ENCODE measurements at places on chromosomes 7 and 10. TPM values are rescaled to one million over a fixed set of nuclear protein-coding genes. Genes with fewer than 3 reads are reported as not detected.

Gene ADAM12
- total RNA-seq = 1.1 TPM

Gene RBM20
- total RNA-seq = 1.0 TPM

DNA sequence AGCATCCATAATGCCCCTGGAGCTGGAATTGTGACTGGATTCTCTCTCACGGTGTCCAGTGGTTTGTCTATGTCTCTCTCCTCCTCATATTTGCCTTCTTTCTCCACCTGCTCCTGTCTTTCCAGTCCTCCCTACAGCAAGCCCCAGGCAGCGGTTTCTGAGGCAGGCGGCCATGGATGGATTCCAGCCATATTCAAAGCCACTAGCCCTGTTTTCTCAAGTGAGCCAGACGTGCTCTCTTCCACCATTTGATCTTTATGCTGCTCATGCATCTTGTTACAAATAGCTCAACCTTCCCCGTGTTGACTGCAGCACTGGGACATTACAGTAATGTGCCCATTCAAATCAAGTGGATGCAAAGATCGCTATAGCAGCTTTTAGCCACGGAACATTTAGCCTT lies 387.2 kb upstream of the PODXL start:
- DNase-seq = no peak

DNA sequence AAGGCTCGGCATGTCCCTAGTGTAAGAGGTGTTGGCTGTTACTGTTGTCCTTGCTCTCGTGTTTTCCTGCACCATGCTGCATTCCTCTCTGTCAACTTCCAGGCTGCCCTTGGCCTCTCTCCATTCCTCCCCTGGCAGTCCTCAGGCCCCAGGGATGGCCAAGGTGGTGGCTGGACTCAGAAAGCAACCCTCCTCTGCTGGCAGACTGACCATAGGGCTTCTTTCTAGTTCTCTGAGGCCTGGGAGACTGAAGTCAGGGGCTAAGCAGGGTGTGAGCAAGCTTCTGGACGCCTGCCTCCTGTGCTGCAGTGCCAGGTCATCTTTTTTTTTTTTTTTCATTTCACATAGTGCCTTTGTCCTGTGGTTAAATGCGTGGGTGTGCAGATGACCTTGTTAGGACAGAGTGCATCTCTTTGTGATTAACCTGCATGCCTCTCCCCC lies 72.0 kb downstream of the GOLGA7B start:
- no peak for DNase-seq

GRCh38 chr7:28784171-28784902 lies 173.8 kb downstream of the TRIL start:
- DNase-seq = no peak

- DNase-seq = no peak
These were observed 92.4 kb downstream of the KIF20B start for GRCh38 chr10:89793649-89794254.
